ENCODE measurements at places on chromosomes 11 and 22.

DNA sequence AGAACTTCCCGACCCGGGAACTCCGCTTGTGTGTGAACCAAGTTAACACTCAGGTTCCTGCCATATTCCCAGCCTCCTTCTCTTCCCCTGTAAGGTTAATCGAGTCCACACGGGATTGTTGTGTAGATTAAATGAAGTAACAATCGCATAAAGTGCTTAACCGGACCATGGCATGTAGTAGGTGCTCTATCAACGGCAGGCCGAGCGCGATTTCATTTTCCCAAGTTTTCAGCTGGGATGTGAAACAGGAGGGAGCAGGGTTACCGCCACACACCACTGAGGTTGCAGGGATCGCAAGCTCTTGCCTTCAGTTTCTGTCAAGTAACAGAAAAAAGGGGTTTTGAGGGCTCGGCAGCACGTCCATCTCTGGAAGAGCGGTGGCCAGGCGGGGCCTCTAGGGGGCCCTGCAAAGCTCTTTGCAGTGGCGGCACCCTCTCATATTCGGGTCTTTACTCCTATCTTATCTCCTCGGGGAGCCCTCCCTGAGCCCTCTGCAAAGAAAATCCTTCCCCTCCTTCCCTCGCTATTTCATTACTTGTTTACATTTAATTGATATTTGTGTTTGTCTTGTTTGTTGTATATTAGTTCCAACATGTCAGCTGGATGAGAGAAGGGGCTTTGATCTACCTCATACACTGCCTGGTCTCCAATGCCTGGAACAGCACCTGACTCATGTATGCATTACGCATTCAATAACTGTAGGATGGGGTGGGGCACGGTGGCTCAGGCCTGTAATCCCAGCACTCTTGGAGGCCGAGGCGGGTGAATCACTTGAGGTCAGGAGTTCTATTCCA lies 816 bp upstream of the PLEKHA7 start:
- DNase-seq: no peak

DNA sequence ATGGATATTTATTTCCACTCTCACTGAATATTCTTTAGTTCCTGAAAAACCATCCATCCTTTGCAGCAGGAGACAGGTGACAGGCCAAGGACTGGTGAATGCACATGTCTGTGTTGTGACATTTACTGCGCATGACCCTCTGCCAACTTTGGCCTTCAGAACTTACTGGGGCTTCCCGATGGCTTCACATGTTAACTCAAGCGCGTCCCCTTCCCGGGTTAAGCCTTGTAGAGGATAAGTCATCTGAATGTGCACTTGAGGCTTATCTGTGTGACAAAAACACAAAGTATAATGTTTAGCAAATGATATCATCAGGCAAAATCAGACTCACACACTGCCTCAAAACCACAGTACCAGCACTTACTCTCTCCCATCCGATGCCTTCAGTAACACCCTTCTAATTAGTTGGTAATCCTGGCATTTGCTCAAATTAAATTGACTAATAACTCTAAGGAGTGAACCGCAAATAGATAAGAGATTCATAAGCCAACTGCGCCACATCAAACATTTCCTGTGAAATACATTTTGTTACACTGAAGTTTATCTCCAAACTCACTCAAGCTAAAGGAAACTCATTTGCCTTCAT lies 286.4 kb downstream of the CADM1 start:
- DNase-seq: no peak

GRCh38 chr11:131904756-131905155 lies 534.3 kb downstream of the NTM start:
- no peak for DNase-seq

- DNase-seq: no peak
Observed at GRCh38 chr22:44758344-44758973, 6.1 kb downstream of the ARHGAP8 start.

DNA sequence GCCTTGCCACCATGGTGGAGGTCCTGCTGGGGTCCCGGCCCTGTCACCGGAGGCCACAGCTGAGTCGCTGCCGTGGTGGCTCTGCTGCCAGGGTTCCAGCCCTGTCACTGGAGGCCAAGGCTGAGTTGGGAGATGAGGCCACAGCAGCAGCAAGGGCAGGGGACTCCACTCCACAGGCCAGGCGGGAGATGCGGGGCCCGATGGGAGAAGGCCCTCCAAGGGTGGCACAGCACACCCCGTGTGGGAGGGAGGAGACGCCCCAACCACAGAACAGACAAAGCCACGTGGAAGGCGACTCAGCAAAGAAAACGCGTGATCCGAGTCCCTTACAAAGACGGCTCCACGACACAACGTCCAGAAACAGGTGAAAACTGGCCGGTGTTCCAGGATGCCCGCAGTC lies 159.3 kb downstream of the BRD1 start:
- no peak for DNase-seq

- no peak for DNase-seq
Observed at GRCh38 chr11:7571640-7572000, 57.8 kb downstream of the PPFIBP2 start.

DNA sequence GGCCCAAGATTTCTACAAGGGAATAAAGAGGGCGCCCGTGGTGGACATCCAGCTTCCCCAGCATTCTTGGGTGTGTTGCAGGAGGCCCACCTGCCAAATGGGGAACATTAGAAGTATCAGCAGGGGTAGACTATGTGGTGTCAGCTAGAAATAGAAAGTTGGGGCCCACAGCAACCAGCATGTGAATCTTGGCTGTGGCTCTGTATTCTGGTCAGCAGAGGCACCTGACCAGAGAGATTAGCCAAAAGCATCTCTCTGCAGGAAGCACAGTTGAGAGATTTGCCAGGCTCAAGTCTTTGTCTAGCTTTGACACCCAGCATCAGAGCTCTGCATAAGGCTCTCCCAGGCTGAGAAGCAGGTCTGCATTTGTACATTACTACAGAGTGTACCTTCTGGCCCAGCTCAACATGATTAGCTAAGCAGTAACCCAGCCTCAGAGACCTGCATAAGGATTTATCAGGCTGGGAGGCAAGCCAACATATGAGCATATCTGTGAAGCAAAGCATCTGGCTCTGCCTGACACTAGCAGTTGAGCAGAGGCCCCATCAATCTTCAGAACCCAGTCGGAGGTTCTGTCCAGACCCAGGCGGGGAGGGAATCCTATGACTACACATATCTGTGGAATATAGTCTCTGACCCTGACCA lies 79.9 kb downstream of the MS4A13 start:
- DNase-seq: no peak

DNA sequence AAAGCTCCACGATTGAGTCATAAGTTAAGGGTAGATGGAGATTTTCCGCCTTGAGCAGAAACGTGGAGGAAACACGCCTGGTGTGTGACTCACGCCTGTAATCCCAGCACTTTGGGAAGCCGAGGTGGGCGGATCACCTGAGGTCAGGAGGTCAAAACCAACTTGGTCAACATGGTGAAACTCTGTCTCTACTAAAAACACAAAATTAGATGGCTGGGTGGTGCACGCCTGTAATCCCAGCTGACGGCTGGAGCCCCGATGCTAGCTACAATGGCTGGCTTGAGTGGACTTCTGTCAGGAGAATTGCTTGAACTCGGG lies 17.3 kb upstream of the DGCR8 start:
- no peak for DNase-seq

All from stimulated activated CD8-positive, alpha-beta memory T cell treated with anti-CD3 and anti-CD28 coated beads, Interleukin-7, amount 100 ng/mL, for 1 hour (primary cell).